GM12892 (cell line): ENCODE measurements at places on chromosomes 7 and 10.

DNA sequence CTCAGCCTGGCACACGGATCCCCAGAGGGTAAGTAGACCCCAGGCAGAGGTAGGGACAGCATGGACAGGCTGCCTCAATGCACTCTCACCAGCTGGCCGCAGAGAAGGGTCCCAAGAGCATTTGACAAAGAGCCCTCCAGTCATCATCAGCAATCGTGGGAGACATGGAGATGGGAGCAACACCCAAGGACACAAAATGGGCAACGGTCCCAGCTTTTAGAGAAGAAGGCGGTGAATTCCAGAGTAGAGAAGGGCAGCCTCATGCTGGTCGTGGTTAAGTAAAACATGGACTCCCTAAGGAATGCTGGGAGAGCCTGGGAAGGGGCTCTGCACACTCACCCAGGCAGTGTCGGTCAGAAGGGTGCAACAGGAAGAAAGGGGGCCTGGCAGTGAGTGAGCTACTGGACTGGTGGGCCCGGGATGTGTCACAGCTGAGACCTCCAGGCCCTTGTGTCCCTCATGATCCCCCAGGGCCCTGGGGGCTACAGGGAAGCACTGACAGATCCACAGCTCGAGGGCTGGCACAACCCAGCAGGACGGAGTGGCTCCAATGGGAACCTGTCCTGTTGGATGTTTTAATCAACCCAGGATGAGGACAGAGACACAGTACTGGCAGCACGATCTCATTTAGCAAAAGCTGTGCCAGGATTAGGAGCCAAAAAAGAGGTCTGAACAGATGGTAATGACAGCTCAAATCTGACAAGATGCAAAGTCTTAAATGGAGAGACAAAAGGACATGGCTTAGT is 147.1 kb downstream of the NEURL1 start:
- no peak for DNase-seq

DNA sequence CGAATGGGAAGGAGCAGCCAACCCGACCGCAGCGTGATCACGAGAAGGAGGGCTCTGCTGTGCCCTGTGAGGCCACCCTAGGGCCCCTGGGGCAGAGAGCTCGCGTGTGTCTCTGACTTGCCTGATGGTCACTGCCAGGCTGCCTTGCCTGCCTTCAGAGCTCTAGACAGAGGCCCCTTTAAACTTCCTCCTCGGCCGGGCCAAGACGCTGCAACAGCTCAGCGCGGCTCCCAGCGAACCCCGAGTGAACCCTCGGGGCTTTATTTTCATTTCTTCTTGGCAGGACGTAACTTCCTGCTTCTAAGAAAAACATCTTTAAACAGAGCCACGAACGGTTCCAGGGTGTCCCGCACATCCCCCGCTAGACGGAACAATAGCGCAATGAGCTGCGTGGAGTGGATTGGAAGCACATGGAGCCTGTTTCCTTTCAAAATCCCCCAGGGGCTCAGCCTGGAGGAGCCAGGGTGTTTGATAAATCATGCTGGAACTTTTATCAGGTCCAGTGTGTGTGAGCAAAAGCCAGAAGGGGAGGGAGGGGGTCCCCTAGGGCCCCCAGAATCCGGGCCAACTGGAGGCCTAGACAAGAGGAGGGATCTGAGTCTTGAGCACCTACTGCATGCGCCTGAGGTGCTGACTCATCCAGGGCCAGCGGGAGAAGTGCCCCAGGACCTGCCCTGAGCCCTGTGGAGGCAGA is 134.1 kb upstream of the GDF10 start:
- no peak for DNase-seq

DNA sequence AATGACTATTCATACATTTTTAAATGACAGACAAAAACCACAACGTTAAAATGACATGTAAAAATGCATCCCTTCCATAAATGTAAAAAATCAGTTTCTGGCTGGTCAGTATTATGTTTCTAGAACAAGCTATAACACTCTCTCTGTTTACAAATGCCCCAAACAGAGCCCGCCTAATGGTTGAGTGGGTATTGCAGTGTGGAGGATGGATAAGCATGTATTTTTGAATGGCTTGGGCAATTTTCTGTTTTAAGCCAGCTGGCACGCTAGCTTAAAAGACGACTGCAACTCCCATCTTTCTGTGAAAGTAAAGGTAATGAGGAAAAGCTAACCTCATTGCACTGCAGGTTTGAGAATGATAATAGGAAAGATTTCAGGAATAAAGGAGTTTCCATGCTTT is 430.7 kb downstream of the PARD3 start:
- no peak for DNase-seq

DNA sequence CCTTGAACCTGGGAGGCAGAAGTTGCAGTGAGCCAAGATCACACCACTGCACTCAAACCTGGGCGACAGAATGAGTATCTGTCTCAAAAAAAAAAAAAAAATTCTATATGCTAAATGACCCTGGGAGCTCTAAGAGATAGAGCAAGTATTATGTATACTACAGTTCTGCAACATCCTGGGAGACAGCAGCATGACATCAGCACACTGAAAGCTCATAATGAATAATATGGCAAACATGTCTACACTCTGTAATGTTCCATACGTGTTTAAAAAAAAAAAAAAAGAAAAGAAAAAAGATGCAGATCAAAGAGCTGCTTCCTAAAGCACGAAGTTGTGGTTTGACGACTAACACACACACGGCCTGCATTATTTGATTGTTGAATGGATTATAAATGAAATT is 72.5 kb downstream of the CUL2 start:
- DNase-seq = no peak

GRCh38 chr7:158650821-158651225 is 53.8 kb downstream of the NCAPG2 start:
- DNase-seq = no peak
